ENCODE measurements at places on chromosomes 12 and 14.

- DNase-seq: no peak
Observed at GRCh38 chr14:98705871-98706300, 566.1 kb downstream of the BCL11B start.

DNA sequence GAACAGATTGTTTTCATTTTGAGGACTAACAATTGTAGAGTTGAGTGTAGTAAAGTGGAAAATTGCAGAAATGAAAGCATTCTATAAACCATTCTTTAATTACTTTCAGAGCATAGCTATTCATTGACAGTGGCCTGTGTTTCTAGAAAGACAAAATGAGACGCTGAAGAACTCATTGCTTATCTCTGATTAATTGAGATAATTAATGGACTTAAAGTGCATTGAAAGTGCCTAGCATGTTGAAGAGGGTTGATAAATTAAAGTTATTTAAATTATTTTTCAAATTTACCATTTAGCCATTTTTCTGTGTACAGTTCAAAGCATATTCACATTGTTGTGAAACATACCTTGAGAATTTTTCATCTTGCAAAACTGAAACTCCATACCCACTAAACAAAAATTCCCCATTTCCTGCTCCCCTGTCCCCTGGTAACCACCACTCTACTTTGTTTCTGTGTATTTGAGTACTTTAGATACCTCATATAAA, 57.4 kb downstream of the DAAM1 start:
- DNase-seq: peak; percentile 26

DNA sequence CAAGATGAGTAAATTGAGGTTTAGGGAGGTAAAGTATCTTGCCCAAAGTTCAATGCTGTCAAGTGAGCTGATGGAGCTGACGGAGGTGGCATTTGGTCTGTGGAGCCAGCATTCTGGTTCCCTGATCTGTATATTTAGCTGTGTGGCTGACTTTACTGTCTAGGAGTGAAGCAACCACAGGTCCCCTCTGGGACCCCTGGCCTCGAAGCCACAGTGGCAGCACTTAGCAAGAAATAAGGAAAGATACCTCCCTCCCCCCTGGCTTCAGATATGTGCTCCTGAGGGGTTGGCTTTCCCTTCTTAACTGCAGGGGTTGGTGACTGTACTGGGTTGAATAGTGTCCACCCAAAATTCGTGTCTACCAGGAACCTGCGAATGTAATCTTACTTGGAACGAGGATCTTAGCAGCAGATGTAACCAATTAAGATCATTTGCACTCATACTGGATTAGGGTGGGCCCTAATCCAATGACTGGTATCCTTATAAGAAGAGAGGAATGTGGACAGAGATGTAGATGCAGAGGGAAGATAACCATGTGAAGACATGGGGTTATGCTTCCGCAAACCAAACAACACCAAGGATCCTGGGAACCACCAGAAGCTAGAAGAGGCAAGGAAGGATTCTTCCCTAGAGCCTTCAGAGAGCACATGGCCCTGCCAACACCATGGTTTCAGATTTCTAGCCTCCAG, 2.0 kb upstream of the ACVR1B start:
- DNase-seq: no peak

- DNase-seq: no peak
Observed at GRCh38 chr14:86450085-86450484, 920.1 kb downstream of the FLRT2 start.

DNA sequence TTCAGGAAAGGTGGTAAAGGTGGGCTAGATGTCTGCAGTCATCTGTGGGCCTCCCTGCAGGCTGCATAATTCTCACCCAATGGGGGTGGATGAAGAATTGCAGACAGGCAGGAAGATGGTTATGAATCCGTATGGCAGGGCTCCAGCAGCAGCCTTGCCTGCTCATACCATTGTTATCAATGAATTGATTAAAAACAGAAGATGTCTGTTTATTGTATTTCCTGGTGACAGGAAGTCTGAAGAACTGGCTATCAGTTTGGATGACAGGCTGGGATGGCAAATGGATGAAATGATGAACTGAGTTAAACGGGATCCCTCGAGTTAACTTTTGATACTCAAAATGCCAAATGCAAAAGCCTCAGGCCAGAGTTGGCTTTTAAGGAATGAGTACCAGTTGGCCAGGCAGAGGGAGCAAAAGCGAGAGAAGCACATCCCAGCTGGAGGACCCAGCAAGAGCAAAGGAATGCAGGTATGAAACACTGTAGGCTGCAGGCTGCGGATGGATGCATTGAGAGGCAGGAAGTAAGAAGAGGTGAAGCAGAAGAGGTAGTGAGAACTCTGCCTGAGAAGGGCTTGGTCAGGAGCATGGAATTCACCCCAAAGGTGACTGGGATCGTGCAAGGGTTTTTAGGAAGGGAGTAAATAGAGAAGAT, 550.0 kb upstream of the TBX3 start:
- DNase-seq: no peak

GRCh38 chr12:102883204-102883799, 33.7 kb downstream of the PAH start:
- DNase-seq: peak; percentile 17

- no peak for DNase-seq
Observed at GRCh38 chr14:53943751-53944083, 12.9 kb downstream of the BMP4 start.

GRCh38 chr14:30389134-30389876, 169.7 kb upstream of the G2E3 start:
- DNase-seq: no peak

GRCh38 chr12:132954471-132955048, 1.5 kb downstream of the ZNF605 start:
- DNase-seq: no peak

- DNase-seq: no peak
Observed at GRCh38 chr14:85273099-85273677, 256.8 kb upstream of the FLRT2 start.

DNA sequence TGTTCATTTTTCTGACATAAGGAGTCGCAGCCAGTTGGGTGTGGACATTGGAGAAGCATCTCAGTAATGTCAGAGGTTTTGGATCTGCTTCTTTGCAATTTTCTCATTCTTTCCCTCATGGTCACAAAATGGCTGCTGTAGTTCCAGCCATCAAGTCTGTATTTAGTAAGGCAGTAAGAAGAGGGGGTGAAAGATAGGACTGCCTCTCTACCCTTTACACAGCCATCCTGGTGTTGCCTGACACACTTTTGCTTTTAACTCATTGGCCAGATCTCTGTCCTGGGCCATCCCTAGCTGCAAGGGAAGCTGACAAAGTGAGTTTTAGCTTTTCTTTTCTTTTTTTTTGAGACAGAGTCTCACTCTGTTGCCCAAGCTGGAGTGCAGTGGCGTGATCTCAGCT, 66.2 kb downstream of the EID3 start:
- DNase-seq: no peak

GRCh38 chr12:71356569-71356968, 83.0 kb upstream of the LGR5 start:
- no peak for DNase-seq

GRCh38 chr14:22570132-22570949, 18.7 kb downstream of the DAD1 start:
- peak; percentile 76 for DNase-seq

GRCh38 chr12:94404854-94405253, 54.8 kb downstream of the CEP83 start:
- no peak for DNase-seq

DNA sequence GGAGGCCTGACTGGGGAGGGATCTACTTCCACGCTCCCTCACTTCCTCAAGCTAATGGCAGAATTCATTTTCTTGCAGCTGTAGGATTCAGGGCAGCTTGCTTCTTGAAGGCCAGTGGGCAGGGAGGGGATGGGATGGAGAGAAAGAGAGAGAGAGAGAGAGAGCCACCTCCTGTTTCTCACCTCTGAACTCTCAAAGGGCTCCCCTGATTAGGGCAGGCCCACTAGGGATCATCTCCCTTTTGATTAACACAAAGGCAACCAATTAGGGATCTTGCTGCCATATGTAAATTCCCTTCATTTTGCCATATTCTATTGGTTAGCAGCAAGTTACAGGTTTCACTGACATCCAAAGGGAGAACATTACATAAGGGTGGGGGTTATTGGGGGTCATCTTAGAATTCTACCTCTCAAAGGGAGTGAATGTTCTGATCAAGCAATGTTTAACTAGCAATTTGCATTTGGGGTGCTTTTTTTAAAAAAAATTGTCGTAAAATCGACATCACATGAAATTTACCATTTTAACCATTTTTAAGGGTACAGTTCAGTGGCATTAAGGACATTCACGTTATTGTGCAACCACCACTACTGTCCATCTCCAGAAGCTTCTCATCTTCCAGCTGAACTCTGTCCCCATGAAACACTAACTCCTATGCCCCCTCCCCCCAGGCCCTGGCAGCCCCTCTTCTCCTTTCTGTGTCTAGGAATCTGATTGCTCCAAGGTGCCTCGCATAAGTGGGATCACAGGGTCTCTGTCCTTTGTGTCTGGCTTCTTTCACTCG, 47.3 kb upstream of the NCOR2 start:
- DNase-seq: no peak

DNA sequence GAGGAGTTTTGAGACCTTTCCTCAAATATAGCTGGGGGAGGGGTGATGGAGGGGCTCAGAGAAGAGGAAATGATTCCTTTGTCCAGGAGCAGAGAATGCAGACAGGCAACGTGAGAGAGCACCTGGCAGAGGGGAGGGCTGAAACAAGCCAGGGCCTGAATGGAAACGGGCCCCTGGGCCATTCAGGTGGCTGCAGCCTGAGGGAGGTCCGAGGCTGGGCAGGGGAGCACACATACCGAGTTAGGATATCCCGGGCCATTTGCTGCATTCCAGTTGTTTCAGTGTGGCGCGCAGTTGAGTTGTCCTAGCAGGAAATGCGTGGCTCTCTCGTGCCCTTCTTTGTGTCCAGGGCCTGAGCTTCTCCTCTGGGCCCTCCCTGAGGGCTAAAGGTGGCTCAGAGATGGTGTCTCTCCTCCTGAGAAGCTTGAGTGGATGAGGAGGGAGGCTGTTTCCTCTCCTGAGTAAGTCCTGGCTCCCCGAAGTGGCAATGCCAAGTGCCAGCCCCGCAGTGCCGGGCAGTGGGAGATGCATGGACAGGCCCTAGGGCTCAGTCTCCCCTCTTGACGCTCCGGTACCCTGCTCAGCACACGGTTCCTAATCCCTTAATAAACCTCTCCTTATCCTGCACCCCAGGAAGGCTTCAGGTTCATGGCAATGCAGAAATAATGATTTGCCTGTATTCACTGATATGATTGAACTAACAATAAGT, 85.5 kb upstream of the VRK1 start:
- no peak for DNase-seq

DNA sequence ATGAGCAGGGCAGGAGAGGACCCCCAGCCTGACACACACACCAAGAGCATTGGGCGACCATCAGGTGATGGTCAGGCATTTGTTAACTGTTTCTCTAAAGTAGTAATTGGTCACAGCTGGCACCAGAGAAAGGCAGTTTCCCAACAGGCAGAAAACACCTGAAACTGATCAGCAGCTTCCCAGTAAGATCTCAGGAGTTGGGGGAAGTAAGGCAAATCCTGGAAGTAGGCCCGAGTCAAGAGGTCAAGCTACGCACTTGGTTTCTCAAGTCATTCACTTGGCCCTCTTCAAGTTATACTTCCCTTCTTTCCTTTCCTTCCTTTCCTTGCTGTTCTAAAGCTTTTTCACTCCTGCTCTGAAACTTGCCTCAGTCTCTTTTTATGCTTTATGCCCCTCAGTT, 135.8 kb downstream of the SSPN start:
- no peak for DNase-seq

GRCh38 chr12:93944911-93945310, 203.5 kb upstream of the PLXNC1 start:
- no peak for DNase-seq

GRCh38 chr12:53530920-53531319, 23.6 kb upstream of the NPFF start:
- DNase-seq: no peak

DNA sequence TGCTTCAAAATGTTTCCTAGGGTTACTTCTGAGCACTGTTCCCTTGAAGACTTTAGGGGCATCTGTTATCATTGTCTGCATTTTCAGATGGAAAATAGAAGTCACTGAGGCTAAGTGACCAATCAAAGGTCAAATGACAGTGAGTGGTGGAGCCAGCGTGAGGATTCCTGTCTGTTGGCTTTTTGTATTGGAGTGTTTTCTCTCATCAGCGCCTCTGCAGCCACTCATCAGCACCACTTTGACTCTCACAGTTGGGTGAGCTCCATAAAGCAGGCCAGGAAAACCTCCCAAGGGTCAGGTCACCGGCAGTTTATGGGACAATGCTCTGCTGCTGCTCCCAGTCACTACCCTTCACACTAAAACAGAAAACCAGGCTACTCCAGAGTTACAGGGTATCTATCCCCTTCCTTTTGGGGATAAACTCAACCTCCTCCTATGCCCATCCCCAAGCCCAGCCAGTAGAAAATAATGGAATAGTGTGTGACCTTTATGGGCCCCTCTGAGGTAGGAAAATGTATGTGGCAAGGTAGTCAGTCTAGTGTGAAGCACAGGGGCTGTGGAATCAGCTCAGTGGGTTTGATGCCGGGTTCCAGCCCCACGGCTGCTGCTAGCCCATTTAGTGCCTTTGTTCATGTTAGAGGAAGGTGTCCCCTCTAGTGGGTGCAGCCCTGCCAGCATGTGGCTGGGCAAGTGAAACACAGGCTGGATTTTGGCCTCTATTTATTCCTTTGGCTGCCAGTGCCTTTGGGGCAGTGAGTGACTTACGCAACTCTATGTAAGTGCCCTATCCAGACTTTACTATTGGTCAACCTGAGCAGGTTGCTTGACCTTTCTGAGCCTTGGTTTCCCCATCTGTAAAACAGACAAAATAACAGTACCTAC, 133.8 kb upstream of the CPM start:
- no peak for DNase-seq

- DNase-seq: no peak
Observed at GRCh38 chr14:105884808-105885281, 358.5 kb downstream of the TMEM121 start.

DNA sequence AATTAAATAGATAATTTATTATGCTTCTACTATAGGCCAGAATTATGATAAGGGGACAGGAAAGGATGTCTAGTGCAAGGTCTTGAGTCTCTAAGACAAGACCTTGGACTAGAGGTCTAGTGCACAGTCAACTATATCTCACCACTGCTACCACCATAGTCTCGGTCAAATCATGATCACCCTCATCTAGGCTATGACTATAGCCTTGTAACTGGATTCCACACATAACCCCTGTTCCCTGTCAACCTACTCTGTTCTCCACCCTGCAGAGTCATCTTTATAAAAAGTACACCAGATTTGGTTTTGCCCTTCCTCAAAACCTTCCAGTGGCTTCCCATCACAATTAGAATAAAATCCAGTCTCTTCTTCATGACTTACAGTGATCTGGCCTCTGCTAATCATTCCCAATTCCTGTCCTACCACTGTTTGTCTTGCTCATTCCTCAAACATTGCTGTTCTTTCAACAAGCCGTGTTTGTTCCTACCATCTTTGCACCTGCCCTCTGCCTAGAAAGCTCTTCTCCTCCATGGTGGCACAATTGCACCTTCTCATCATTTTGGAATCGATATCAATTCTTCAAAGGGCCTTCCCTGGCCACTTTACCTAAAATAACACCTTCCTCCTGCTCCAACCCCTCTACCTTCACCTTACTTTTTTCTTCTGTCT, 169.4 kb downstream of the FOXN3 start:
- DNase-seq: no peak
